ENCODE measurements at places on chromosomes 1 and 21.

DNA sequence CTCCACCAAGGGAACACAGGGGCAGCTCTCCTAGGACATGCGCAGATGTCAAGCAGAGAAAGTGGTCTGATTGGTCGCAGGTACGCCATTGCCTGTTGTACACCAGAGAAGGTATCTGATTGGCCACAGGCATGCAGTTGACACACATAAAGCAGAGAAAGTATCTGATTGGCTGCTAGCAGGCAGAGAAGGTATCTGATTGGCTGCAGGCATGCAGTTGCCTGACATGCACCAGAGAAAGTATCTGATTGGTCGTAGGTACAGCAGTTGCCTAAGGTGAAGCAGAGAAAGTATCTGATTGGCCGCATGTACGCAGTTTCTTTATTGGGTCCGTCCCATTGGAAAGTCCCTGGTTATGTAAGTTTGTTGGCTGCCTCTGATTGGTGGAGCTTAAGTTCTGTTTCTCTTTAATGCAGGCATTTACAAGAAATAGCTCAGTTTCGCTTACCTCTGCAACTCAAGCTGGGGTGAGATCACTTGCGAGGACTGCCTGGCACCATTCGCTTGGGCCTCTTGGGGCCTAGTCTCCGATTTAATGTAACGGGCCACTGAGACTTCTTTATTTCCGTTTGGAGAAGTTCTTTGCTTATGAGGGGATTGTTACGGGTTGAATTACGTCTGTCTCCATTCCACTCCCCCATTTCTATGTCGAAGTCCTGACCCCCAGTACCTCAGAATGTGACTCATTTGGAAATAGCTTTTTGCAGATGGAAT, 74.2 kb downstream of the SIK1 start:
- H3K27ac ChIP-seq: no peak overlapping the region
- no peaks in the 10 kb centered on the region for H3K27me3 ChIP-seq
- no peak for DNase-seq
- H3K36me3 ChIP-seq: no peaks in the 10 kb centered on the region
- H3K4me3 ChIP-seq: no peak overlapping the region
- peaks cover 4% of the 10 kb centered on the region for H3K4me1 ChIP-seq

DNA sequence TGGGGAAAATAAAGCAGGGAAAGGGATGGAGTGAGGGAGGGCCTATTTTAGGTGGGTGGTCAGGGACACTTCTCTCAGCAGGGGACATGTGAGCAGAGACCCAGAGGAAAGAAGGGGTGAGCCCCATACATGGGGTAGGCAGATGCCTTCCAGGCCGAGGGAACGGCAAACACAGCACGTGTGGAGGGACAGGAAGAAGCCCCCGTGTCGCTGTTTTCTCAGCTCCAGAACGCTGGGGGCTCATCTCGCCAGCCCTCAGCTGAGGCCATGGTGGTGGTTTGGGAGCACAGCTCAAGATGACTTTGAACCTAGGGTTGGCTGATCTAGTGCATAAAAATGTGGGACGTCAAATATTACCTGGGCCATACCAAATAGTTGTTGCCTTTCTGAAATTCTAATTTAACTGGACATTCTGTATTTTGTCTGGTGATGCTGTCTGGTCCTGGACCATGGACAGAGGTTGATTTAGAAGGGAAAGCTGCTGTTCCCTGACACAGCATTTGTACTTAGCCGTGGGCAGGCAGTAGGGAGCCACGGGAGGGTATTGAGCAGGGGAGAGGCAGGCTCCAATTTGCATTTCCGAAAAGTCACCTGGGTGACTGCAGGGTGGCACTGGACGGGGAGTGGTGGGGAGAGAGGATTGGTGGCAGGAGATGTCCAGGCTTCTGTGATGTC, 53.1 kb upstream of the RUNX3 start:
- H3K4me3 ChIP-seq: no peak overlapping the region
- H3K36me3 ChIP-seq: no peaks in the 10 kb centered on the region
- H3K4me1 ChIP-seq: no peaks in the 10 kb centered on the region
- DNase-seq: no peak
- H3K27ac ChIP-seq: no peak overlapping the region
- H3K27me3 ChIP-seq: no peaks in the 10 kb centered on the region

DNA sequence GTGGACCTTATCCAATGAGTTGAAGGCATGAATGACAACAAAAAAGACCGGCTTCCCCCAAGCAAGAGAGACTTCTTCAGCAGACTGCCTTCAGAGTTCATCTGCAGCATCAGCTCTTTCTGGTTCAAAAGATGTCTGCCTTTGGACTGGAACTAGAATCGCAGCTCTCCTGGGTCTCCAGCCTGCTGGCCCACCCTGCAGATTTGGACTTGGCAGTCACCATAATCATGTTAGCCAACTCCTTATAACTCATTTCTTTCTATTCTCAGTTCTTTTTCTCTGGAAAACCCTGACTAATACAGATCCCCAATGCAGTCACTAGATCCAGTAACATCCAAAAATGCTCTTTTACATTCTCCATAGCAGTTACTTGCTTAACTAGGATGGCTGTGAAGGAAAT, 89.2 kb upstream of the MARK1 start:
- no peaks in the 10 kb centered on the region for H3K4me1 ChIP-seq
- DNase-seq: no peak
- H3K27me3 ChIP-seq: no peaks in the 10 kb centered on the region
- no peak overlapping the region for H3K4me3 ChIP-seq

DNA sequence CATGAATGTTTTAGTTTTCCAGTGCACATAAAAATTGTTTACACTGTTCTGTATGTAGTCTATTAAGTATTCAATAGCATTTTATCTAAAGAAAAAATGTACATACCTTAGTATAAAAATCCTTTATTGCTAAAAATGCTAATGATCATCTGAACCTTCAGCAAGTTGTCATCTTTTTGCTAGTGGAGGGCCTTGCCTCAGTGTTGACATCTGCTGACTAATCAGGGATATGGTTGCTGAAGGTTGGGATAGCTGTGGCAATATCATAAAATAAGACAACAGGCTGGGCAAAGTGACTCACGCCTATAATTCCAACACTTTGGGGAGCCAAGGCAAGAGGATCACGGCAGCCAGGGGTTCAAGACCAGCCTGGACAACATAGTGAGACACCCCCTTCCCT, 9.0 kb downstream of the DYNLT5 start:
- H3K27me3 ChIP-seq: no peaks in the 10 kb centered on the region
- no peak for DNase-seq
- H3K4me3 ChIP-seq: no peak overlapping the region

- no peaks in the 10 kb centered on the region for H3K4me1 ChIP-seq
- no peaks in the 10 kb centered on the region for H3K27me3 ChIP-seq
- no peak overlapping the region for H3K4me3 ChIP-seq
- DNase-seq: no peak
- no peak overlapping the region for H3K27ac ChIP-seq
Observed at GRCh38 chr1:225596736-225597135, 56.2 kb downstream of the ENAH start.

DNA sequence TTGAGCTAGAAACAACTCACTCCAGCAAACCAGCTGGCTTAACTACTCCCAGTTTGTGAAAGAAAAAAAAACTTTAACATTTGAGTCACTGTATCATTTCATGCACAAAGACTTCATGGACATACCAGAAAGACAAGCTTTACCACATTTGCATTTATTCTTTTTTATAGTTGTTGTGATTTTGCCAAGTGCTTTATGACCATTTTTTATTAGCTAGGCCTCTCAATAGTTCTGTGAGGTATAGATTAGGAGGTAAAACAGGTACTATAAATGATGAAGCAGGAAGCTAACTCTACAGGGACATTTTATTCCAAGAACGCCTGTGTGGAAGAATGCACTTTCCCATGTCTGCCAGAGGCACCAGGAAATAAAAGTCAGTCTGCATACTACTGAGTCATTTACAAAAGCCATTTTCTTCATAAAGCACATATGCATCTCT, 8.2 kb upstream of the DENND1B start:
- H3K27ac ChIP-seq: no peak overlapping the region
- no peak overlapping the region for H3K4me3 ChIP-seq
- DNase-seq: no peak
- H3K27me3 ChIP-seq: no peaks in the 10 kb centered on the region
- no peaks in the 10 kb centered on the region for H3K4me1 ChIP-seq
- H3K36me3 ChIP-seq: no peaks in the 10 kb centered on the region

GRCh38 chr1:88891318-88891950, at the start of gene GTF2B:
TSS of gene GTF2B (minus strand) at chr1:88891567. CDS start at chr1:88891499, 68 bp downstream.
- H3K4me1 ChIP-seq: peaks cover 13% of the 10 kb centered on the region
- H3K27ac ChIP-seq: peak within 1 kb of the TSS; percentile 89
- peak within 1 kb of the TSS; percentile 93 for H3K4me3 ChIP-seq

DNA sequence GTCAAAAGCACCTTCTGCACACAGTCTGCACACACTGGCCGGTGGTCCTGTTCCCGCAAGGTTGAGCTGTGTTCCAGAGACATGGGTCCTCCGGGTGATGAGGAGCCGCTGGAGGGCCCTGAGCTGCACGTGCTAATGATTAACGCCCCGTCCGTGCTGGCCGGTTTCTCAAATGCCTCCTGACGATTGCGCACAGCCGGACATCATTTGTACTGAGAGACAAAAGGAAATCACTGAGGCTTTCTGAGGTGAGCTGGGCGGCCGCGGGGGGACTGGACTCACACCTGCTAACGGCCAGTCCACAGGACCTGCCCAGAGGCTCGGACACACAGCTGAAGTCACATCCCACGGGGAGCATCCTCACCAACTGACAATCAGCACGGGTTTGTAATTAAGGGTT, 29.2 kb downstream of the POFUT2 start:
- DNase-seq: no peak
- H3K27ac ChIP-seq: no peak overlapping the region
- H3K36me3 ChIP-seq: no peaks in the 10 kb centered on the region
- no peaks in the 10 kb centered on the region for H3K27me3 ChIP-seq

DNA sequence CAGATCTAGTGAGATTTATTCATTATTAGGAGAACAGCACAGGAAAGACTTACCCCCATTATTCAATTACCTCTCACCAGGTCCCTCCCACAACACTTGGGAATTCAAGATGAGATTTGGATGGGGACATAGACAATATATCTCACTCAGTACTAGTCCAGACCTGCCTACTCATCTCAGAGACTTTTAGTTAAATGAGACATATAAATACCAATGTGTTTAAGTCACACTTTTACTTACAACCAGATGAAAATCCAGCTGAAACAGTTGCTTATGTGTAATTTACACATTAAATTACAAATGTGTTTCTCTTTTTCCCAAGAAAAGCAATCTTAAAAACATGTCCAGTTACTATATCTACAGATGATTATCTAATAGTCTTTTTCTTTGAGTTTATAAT, 1145.6 kb downstream of the KCNT2 start:
- no peak overlapping the region for H3K4me3 ChIP-seq
- no peak overlapping the region for H3K27ac ChIP-seq
- H3K4me1 ChIP-seq: no peaks in the 10 kb centered on the region
- no peaks in the 10 kb centered on the region for H3K36me3 ChIP-seq

DNA sequence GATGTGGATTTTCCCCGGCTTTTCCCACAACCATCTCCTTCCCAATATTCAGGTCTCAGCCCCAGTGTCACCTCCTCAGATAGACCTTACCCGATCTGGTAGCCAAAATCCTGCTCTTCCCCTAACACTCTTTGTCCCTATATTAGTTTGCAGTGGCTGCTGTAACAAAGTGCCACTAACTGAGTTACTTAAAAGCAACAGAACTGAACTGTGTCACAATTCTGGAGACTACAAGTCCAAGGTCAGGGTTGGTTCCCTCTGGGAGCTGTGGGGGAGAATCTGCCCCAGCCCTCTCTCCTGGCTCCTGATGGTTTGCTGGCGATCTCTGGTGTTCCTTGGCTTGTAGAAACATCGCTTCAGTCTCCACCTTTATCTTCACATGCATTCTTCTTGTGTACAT, 64.0 kb downstream of the NENF start:
- no peak overlapping the region for H3K4me3 ChIP-seq
- H3K27me3 ChIP-seq: no peaks in the 10 kb centered on the region
- H3K27ac ChIP-seq: no peak overlapping the region
- DNase-seq: no peak
- H3K36me3 ChIP-seq: no peaks in the 10 kb centered on the region

DNA sequence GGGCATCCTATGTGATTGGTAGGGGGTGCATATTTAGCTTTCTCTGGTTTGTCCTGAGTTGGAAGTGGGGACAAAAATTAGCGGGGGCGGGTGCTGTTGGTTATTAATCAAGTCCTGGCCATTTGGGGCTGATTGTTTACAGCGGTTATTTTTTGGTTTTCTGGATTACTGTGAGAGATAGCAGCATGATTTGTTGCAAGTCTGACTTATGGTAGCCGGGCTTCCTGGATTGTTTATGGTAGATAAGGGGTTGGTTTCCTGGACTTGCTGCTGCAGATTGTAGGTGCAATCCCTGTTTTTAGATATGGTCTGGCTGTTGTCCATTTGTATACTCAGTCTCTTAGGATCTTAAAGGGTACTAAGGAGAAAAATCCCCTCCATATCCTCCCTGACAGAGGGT, 12.1 kb upstream of the PROK1 start:
- no peak for DNase-seq
- no peaks in the 10 kb centered on the region for H3K36me3 ChIP-seq
- no peaks in the 10 kb centered on the region for H3K27me3 ChIP-seq
- H3K27ac ChIP-seq: no peak overlapping the region
- no peak overlapping the region for H3K4me3 ChIP-seq

DNA sequence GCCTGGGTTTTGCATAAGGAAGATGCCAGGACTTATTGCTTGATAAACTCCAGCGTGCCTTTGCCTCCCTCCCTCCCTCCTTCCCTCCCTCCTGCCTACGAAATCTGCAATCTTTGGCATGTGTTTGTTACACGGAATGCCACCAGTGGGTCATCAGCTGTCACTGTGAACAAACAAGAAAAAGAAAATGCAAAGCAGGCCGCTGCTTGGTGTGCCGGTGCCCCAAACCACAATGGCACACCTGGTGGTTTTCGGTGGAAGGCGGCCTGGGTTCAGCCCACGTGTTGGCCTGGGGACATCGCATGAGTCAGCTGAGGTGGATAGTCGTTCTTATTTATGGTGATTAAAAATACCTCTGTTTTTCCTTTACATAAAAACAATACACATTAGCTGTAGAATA, 16.3 kb upstream of the IFNLR1 start:
- no peaks in the 10 kb centered on the region for H3K36me3 ChIP-seq
- no peak overlapping the region for H3K27ac ChIP-seq
- no peak overlapping the region for H3K4me3 ChIP-seq

DNA sequence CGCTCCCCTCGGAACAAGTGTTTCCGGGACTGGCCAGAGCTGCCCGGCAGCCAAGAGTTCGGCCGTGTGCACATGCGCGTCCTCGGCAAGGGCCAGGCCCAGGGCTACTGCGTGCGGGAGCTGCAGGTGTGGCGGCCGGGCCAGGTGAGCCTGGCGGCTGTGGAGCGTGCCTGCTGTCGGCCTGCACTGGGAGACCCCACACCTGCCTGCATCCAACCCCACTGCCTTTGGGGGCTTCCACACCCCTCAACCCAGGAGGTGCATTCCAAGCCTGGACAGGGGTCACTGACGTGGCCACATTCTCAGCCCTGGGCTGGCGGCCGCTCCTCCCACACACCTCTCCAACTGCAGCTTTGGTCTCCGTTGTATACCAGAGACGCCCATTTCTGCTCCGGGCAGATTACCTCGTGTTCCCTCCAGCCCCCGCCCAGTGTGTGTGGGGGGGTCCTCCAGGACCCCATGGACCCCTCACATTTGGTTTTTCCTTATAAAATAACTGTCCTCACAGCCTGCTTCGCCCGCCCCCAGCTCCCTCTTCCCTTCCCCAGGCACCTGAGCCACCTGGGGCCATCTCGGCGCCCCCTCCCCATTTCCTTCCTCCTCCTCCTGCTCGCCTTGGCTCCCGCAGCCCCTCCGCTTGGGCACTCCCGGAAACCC, 6.1 kb downstream of the RNF223 start:
- no peak overlapping the region for H3K4me3 ChIP-seq
- peak overlapping the region; percentile 51 for H3K27ac ChIP-seq
